ENCODE measurements at places on chromosomes 11 and 22. TPM values are rescaled to one million over a fixed set of nuclear protein-coding genes. Genes with fewer than 3 reads are reported as not detected.
A peak's percentile ranks its signal among the peaks of the same experiment; 100 is the strongest.

DNA sequence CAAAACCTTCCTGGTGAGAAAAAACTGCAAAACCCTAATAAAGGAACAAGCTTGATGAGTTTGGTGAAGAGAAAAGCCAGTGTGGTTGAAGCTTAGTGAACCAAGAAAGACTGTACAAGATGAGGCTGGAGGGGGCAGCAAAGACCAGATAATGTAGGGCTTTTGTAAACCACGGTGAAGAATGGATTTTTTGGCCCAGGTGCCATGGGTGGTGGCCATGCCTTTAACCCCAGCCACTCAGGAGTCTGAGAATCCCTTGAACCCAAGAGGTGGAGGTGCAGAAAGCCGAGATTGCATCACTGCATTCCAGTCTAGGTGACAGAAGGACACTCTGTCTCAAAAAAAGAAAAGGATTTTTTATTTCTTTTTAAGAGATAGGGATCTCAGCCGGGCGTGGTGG lies 5.0 kb upstream of the ZDHHC5 start:
- H3K4me1 ChIP-seq, result no peaks in the 10 kb centered on the region
- no peak overlapping the region for H3K4me3 ChIP-seq
- peak; percentile 75 for DNase-seq
- H3K27ac ChIP-seq, result no peak overlapping the region

GRCh38 chr22:45491841-45492240 lies 10.8 kb upstream of the FBLN1 start:
- no peaks in the 10 kb centered on the region for H3K36me3 ChIP-seq
- H3K27ac ChIP-seq, result no peak overlapping the region
- H3K4me3 ChIP-seq, result peak overlapping the region; percentile 31
- no peak for DNase-seq
- no peaks in the 10 kb centered on the region for H3K4me1 ChIP-seq

DNA sequence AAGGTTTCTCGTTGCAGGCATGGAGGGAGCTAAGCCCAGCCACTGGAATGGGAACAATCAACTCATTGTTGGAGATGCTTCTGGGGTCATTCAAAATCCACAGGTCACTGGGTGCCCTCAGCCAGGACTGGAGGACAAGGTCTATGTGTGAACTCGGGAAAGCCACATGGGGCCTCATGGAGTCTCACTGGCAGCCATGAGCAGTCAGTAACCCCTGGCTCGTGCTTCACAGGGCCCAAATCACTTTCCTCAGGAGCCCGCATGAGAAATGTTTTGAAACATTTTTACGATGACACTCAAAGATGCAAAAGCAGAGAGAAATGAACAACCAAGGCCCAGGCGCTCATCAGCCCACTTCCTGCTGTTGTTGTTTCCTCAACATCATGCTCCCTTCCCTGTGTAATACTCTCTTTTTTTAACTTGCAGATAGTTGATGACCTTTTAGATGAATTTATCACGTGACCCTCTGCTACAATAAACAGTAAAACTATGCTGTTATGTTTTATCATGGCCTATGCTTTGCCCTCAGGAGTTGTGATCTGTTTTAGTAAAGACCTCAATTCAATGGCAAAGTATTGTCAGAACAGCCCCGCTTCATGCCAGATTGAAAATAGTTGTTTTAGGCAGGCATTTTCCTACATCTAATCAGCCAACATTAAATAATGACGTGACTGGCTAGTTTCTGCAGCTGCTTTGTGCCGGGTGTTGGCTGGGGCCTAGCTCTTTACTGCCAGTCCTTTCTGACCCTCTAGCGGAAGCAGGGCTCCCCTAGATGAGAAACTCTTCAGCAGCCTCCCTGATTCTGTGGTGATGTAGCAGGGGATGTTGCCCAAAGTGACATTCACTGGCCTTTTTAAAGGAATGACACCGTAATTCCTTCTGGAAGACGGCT lies 39.7 kb downstream of the ADAMTS15 start:
- H3K27me3 ChIP-seq, result no peaks in the 10 kb centered on the region
- DNase-seq, result no peak
- no peaks in the 10 kb centered on the region for H3K36me3 ChIP-seq
- no peak overlapping the region for H3K4me3 ChIP-seq
- H3K27ac ChIP-seq, result no peak overlapping the region
- H3K4me1 ChIP-seq, result no peaks in the 10 kb centered on the region

GRCh38 chr11:126589492-126589803 lies 234.0 kb downstream of the ST3GAL4 start:
- no peak overlapping the region for H3K4me3 ChIP-seq
- no peak for DNase-seq
- H3K36me3 ChIP-seq, result no peaks in the 10 kb centered on the region

EFEMP2 gene
- total RNA-seq, result 111 TPM

GRCh38 chr11:2945031-2945756 lies 16.0 kb upstream of the PHLDA2 start:
- no peak overlapping the region for H3K4me3 ChIP-seq
- peaks cover 9% of the 10 kb centered on the region for H3K4me1 ChIP-seq
- H3K36me3 ChIP-seq, result peaks cover 71% of the 10 kb centered on the region
- no peaks in the 10 kb centered on the region for H3K27me3 ChIP-seq

DNA sequence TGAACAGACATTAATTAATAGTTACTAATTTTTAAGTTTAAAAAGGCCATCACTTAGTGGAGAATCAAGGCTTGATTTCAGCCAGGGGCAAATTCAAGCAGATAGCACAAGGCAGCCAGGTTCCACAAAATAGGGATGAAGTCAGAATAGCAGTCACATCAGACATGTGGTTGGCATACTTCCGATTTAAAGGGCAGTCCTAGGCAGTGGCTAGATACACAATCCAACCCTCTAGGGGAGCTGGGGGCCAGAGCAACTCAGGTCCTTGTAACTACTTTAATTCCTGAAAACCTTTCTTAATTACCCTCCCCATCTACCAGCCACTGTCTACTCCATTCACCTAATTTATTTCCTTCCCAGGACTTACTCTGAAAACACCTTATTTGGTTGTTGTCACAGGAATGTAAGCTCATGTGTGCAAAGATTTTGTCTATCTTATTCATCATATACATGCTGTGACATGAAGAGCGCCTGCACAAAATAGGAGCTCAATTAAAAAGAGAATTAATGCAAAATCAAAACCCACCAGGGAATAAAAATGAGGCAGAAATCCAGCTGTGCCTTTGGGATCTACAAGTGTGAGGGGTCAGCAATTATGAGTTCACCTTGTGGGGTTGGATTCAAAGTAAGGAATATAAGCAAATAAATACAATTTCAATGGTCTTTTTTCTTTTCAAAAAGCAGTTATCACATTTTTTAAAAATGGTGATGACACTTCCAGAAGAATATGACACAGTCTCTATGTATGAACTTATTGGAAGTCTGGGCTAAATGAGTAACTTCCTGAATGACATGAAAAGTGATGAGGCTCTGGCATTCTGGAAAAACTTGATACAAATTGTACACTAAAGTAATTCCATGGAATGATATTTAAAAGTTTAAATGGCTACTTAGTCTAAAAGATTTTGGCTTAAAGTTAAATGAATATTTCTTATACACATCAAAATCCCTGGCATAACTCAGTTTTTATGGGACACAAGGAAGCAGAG lies 53.8 kb downstream of the COPB1 start:
- no peak for DNase-seq
- no peaks in the 10 kb centered on the region for H3K4me1 ChIP-seq
- no peaks in the 10 kb centered on the region for H3K27me3 ChIP-seq
- no peak overlapping the region for H3K27ac ChIP-seq
- no peak overlapping the region for H3K4me3 ChIP-seq

FOLR1 gene
- total RNA-seq, result 15.1 TPM

ANKK1 gene
- not detected for total RNA-seq

- H3K36me3 ChIP-seq, result no peaks in the 10 kb centered on the region
- H3K27ac ChIP-seq, result no peak overlapping the region
- peaks cover 8% of the 10 kb centered on the region for H3K4me1 ChIP-seq
- H3K4me3 ChIP-seq, result peak overlapping the region; percentile 73
These were observed 945 bp downstream of the ROBO3 start for GRCh38 chr11:124865902-124866851.

DNA sequence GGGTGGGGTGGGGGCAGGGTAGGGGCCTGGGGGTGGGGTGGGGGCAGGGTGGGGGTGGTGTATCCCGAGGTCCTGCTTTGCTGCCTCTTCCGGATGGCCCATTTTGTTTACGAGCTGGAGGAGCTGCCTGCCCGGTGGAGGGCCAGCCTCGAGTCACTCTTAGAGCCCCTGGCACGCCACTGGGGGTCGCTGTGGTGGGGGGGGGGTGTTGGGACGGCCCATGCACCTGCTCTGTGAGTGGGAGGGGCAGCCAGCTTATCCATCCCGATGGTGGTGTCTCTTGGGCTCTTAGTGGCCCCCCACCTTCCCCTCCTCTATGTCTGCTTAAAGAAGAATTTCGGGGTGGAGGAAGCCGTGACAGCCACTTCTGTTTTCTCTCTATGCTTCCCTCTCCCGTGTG lies 24.6 kb downstream of the MRGPRD start:
- H3K27me3 ChIP-seq, result no peaks in the 10 kb centered on the region
- DNase-seq, result peak; percentile 89
- H3K4me3 ChIP-seq, result no peak overlapping the region
- no peaks in the 10 kb centered on the region for H3K36me3 ChIP-seq
- H3K4me1 ChIP-seq, result no peaks in the 10 kb centered on the region

DNA sequence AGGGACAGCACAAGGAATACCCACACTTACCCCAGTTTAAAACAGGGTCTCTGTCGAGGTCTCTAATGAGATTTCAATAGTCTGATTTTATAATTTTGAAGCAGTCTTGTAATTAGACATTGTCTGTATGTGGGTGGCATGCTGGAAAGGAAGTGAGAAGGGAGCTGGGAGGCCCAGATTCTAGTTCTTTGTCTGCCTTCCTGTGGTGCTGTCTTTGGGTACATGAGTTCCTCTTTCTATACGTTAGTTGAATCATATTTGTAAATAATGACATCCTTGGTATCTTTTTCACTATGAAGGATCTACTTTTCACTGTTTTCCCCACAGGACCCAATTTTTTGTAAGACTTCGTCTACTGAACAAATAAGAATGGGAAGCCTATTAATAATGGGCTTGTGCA lies 42.0 kb upstream of the TENM4 start:
- no peak overlapping the region for H3K4me3 ChIP-seq
- no peaks in the 10 kb centered on the region for H3K36me3 ChIP-seq
- H3K27me3 ChIP-seq, result peaks cover 14% of the 10 kb centered on the region
- H3K4me1 ChIP-seq, result no peaks in the 10 kb centered on the region
- no peak overlapping the region for H3K27ac ChIP-seq
- DNase-seq, result no peak
